Activated CD4-positive, CD25-positive, alpha-beta regulatory T cell (primary cell): ENCODE measurements at places on chromosomes 5 and 9.

DNA sequence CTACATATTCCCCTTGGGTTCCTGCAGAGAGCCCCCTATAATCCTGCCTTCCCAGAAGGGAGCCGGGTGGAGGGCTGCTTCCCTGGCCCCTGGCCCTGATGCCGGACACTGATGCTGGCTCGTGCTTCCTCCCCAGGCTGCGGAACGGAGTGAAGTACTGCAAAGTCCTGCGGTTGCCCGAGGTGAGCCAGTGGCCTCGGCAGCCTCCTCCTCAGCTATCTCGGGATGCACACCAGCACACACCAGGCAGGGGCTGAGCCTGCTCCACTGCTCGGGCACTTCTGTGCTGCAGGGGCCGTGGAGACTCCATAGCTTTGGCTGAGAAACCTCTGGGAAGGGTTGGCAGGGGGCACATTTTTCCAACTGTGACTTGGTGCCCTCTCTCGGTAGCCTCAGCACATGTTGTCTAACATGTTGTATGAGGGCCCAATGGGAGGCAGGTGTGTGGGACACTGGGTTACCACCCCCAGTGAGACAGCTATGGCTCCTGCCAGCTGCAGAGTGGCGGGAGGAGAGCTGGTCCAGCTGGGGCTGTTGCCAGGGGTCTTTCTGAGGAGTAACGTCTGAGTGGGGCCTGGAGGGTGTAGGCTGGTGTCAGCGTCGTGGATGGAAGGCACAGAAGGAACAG, 38.4 kb downstream of the USP20 start:
- DNase-seq = no peak

DNA sequence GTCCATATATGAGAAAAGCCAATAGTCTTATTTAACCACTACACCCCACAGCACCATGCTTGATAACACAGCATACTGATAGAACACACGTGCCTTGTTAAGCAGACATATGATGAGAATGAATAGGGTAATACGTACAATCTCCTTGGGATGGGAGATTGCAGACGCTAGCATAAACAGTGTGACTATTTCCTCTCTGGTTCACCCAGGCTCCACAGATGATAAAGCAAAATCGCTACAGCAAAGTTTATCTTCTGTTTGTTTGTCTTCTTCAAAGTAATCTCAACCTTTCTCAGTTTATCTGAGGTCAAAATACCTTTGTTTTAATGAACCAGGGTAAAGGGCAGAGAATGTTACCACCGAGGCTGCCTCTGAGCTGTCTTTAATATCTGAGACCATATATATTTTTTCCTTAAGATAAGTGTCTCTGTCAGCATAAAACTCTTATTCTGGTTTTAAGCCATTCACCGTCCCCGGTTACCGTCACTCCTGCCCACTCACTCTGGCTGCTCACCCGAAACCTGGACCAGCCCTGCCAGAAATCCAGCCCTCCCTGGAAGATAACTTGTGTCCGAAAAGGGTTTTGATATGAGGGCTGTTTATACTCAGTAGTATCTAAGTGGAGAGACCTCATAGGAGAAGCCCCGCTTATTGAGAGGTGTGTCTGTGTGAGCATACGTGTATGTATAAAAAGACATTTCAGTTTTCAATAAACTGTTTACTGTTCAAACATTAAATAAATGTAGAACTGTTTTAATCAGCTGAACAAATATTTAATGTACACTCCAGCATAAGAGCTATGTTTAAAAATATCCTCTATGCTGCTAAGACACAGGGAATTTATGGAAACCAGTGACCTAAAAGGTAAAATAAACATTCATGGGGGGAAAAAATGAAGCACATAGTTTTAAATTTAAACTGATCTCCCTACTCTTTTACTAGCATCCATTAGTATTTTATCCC, 465.4 kb downstream of the RASEF start:
- DNase-seq = no peak

DNA sequence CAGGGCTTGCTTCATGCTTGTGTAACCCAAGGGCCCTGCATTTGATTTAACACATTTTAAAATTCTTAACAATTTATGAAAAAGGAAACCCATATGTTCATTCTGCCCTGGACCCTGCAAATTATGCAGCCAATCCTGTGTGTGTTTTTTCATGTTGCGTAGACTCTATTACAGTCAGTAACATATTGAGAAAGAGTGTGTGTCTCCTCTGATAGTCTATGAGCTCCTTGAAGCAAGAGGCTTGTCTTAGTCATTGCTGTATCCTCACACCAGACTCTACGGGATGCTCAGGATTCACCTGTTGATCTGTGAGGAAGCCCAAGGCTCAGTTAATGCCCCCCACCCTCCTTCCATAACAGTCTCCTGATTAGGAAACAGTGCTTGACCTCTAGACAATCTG, 177.3 kb upstream of the DMAC1 start:
- no peak for DNase-seq

GRCh38 chr5:148956477-148957385, 106.1 kb downstream of the SH3TC2 start:
- no peak for DNase-seq

DNA sequence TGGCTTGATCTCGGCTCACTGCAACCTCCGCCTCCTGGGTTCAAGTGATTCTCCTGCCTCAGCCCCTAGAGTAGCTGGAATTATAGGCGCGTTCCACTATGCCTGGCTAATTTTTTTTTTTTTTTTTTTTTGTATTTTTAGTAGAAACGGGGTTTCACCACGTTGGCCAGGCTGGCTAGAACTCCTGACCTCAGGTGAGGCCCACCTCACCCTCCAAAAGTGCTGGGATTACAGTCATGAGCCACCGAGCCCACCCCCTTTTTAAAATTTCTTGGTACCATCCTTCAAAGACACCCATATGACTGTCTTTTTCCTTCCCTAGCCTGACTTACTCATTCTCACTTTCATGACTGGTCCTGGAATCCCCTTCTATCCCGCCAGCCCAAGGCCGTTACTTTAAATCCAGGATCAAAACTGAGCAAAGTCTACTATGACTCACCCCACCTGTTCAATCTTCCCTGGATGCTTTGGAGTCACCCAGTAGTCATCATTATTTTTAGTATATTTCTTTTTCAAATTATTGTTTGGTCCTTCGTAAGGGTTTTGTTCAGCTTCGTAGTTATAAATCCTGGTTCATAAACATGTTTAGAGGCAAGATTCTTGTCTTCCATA, 1.2 kb upstream of the TBCA start:
- no peak for DNase-seq

DNA sequence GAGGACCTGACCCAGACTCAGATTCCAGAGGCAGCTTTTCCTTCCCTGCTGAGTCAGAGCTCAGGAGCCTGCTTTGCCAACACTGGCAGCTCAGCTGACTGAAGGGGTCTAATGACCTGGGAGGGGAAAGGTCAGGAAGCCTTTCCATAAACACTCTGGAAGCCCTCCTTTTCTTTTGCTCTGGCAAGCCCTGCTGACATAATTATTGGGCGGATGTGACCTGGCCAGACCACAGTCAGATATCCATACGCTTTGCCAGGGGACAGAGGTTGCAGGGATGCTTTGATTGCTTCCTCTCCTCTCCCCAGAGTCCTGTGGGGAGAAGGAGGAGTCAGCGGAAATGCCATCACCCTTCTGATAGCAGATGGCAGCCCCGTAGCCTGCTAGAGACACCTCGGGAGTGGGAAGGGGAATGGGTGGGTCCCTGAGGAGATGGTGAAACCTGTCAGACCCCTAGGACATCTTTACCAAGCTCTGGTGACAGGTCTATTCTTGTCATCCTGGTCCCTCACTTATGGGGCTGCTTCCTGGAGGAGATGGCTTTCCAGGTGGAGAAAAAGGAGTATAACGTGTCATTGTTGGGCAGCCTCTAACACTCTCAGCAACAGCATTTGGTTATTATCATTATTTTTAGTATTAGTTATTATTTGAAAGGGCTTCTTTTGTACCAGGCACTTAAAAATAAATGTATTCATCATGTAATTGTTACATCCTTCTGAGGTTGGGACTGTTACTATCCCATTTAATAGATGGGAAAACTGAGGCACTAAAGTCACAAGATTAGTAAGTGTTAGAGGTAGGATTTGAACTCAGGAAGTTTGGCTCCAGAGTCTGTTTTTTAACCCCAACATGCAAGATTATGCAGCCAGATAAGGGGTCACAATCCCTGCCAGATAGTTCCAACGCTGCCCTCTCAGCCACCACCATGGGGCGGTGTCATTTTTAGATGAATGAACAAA, 11.6 kb downstream of the COL27A1 start:
- DNase-seq = no peak

DNA sequence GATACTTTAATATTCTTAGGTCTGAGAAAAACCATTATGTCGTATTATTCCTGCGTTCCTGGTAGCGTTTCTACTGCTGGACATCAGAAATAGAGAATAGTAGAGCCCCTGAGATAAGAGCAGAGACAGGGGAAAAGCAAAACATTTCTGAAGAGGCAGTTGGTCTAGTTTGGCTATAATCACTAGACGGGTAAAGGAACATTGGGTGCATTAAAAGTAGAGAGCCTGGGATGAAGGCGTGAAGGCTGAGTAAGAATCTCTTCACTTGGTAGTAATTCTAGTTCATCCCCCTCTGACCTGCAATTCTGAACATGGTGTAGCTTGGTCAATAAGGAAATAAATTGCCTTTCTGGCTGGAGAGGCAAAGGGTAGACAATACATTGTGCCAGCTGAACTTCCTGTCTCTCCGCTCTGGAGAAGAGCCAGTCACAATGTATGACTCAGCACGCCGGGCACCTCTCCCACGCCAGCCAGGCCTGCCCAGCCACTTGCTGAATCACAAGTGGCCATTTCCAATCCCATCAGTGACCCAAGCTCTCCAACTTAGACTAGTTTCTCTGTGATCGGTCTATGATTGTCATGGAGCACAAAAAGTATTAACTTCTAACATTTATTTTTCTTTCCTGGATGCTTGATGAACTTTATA, 75.4 kb downstream of the STK32A start:
- no peak for DNase-seq

- no peak for DNase-seq
Measured at GRCh38 chr9:117555964-117556629, 141.2 kb upstream of the ASTN2 start.

- no peak for DNase-seq
Measured at GRCh38 chr9:116717150-116717549, 30.0 kb downstream of the TRIM32 start.

DNA sequence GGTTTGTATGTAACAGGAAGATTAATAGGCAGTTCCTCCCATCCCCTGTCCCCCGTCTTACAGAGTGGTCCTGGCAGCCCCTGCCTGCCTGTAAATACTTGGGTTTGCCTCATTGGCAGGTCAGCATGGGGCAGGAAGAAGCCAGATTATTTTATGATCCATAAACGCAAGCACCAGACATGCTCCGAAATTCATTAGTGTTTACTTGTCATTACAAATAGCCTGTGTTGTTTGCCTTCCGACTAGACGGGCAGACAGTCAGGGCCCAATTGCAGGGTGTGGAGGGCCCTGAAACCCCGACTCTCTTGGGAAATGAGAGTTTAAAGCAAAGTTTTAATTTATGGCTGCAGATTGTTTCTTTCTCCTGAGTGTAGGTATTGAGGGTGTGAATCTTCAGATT, 97.2 kb downstream of the RALGPS1 start:
- DNase-seq = no peak

GRCh38 chr5:133891390-133891789, 77.0 kb downstream of the C5orf15 start:
- DNase-seq = no peak

DNA sequence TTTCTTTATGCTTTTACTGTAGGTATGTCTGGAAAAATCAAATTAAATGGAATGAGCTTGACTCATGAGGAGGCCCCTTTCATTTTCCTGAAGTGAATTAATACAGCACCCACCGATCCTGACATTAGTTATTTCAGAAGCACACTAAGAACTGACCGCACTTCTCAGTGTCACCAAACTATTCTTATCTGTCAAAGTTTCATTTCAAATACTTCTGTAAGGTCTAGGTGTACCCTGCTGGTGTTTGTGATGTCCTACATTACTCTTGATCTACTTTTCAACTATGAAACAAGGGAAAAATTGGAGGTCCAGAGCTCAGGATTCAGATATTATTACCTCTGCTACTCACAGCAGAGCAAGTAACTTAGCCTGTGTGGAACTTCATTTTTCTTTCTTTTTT, 1.8 kb upstream of the TEK start:
- DNase-seq = no peak

GRCh38 chr5:59790376-59790775, 103.2 kb downstream of the PDE4D start:
- no peak for DNase-seq

- DNase-seq = no peak
Measured at GRCh38 chr5:72179028-72179815, 71.9 kb downstream of the MAP1B start.

GRCh38 chr5:146706321-146706972, 172.1 kb downstream of the PPP2R2B start:
- no peak for DNase-seq

GRCh38 chr9:5764130-5764868, 68.6 kb downstream of the ERMP1 start:
- no peak for DNase-seq

DNA sequence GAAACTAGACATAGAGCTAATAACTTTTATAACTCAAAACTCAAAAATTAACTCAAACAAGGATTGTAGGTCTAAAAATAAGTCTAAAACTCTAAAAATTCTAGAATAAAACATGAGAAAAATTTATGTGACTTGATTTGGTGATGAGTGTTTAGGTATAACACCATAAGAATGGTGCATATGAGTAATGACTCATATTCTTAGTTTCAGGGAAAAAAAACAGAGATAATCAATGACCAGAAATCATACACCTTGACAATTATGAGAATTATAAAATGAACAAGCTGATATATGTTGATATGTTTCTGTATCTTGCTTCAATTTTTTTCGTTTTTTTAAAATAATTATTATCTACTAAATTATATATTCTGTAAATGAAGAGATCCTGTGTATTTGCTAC, 541.2 kb downstream of the PTPRD start:
- no peak for DNase-seq

DNA sequence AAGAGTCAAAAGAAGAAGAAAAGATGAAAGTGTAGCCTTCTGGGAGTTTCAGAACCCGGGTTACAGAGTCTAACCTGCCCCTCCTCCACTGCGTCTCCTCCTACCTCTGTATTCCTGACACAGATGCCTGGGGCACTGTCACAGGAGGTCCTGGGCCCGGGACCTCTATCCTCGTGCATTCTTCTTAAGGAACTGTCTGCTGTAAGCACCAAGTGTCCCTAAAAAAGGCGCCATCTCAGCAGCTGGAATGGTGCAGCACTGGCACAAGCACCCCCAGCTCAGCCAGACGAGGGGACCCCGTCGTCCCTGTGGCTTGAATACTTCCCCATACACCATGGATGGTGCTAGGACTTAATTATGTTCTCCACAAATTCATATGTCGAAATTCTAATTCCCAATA, 35.8 kb upstream of the MVB12B start:
- no peak for DNase-seq
